ENCODE measurements at places on chromosomes 4 and X. TPM values are rescaled to one million over a fixed set of nuclear protein-coding genes. Genes with fewer than 3 reads are reported as not detected.

DNA sequence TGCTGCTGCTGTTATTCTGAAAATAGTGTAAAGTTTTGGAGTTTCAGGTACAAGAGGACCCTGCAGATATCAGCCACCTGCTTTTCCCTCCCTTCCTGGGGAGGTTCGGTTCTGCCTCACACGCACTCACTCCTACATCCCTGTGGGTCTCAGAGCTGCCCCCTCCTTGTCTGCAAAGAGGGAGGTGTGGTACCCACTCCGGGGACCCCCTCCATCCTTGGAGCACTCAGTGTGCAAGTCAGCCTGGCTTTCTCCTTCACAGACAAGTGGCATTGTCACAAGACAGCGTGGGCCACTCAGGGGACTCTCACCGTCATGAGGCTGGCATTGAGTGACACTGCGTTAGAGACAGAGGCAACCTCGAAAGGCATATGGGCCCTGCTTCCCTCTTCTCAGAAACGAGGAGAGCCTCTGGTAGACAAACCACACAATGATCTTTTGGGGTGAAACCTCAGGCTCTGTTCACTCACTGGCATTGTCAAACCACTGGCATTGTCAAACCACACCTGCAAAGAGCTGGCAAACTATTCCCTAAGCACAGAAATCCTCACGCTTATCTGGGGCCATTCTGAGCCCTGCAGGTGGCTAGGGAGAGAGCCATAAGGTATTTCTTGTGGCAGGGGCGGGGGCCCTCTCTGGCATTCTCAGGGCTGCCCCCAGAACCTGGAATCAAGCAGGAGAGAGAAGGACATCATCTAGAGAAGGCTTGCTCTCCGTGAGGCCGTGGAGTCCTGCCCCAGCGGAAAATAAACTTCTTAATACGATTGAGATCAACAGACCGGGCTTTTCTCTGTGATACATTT, 285.0 kb downstream of the SHOX start:
- DNase-seq, result no peak

The HSFX3 gene
- total RNA-seq, result not detected

The PDZD4 gene
- 49.2 TPM for total RNA-seq

DNA sequence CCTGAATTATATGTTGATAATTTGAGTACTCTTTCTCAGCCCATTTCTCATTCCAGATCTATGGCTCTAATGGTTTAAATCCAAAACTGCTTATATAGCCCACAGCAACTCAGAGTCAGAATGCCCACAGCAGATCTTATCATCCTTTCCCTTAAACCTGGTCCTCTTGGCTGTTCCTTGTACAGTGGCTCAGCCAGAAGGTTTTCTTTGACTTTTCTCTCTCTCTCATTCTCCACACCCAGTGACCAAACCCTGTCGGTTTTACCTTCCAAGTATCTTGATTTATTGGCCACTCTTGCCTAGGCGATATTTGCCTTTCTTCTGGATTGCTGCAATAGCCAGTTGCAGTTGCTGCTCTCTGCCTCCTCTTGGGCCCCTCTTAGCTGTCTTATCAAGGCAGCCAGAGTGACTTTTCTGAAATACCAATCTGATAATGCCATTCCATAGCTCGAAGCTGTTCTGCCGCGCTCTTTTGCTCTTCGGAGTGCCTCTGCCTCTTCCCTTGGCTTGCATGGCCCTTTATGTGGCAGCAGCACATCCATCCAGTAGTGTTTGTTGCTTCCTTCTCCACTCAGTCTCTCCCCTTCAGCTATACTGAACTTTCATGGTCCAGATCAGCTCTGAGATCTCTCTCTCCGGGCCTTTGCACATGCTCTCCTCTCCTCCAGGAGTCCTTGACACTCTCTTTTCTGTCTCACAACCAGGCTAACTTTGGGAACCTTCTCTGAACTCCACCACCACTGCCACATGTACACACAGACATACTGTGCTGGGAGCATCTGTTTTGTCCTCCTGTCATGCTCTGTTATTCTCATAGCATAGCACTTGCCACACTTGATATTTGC, 11.8 kb downstream of the GAB1 start:
- DNase-seq, result no peak

- DNase-seq, result peak; percentile 68
These were observed 615 bp downstream of the NEXMIF start for GRCh38 chrX:74924449-74925224.

The GUCY1B1 gene
- total RNA-seq, result 22.6 TPM

DNA sequence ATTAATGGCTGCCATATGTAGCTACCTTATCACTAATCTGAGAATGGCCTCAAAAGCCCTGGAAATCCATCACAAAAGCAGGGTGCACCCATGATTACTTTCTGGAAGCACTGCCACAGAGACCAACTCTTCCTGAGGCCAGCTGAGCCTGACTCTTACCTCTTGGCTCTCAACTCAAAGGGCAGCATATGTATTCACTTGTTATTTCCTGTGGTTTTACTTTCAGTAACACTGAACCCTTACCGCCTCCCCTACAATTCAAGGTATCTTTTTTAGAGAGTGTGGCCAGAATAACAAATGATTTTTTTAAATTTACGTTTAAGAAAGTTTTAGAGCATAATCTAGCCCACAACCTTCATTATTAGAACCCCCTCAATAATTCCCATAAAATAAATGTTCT, 434.9 kb downstream of the FSTL5 start:
- DNase-seq, result no peak

The GPR173 gene
- total RNA-seq, result 14.0 TPM

- peak; percentile 59 for DNase-seq
These were observed 128.7 kb downstream of the DCLK2 start for GRCh38 chr4:150206954-150207353.

DNA sequence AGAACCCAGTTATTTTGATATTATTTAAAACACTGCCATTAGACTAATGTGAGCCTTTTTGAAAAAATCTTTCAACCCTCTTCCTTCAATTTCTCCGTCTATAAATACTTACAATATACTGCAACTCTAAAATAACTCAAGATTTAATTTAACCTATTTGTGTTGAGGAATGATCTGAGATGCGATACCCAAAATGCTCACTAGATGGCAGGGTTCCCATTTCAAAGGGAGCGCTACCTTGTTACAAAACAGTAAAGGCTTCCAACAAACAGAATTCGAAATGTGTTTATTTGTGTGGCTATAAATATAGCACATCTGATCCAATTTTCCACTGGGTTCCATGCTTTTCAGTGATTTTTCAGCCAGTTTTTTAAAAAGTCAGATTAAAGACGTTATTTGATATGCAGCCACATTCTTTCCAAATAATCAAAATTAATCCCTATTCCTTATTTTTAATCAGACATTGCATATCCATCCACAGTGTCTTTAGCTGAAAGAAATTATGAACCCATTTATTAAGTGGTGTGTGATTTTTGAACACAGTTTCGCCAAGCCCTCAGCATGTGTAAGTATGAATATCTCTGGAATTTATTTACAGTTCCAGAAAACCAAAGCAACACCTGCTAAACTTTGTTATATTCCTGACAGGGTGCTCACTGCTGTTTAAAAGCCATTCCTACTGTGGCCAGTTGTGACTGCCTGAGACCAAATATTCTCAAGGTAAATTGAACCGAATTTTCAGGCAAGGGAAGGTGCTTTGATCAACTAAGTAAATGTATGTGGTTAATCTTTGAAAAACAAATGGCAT, 668.0 kb upstream of the LCORL start:
- peak; percentile 83 for DNase-seq

The PCYT1B gene
- total RNA-seq, result 13.0 TPM

GRCh38 chr4:80208610-80209339, 11.5 kb downstream of the PRDM8 start:
- DNase-seq, result no peak

DNA sequence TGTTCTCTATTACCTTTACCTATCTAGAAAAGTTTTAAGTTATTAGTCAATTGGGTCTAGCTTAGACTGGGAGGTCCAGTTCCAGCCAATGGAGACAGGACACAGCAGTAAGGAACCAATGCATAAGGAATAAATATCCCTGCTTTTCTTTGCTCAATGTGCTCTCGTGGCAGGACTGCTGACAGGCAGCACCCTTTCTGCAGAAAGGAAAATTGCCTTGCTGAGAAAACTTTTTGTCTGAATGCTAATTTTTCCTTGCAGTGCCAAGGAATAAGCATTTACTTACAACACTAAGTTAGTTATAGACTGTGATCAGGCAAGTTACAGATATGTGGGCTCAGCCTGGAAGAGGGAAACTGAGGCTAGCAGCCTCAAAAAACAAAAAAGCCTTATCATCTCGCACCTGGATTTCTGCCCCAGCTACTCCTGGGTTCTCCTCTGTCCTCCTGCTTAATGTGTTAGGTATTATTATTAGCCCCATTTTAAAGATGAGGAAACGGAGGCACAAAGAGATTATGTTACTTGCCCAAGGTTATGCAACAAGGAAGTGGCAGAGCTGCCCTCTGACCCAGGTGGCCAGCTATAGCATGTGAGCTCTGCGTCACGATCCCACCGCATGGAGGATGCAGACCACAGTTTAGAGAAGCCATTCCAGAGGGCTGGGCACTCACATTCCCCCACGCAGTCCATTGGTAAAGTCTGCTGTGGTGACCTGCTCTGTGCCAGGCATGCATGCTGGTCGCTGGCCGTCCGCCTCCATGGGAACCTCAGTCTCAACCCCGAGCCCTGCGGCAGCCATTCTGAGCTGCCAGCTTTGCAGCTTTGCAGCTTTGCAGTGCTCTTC, 40.5 kb upstream of the C4orf50 start:
- no peak for DNase-seq

- DNase-seq, result no peak
These were observed 57.5 kb downstream of the FAM13A start for GRCh38 chr4:88999392-88999930.

The SMAD1 gene
- 33.8 TPM for total RNA-seq

- DNase-seq, result no peak
These were observed 34.7 kb downstream of the MSL3 start for GRCh38 chrX:11792461-11793421.

DNA sequence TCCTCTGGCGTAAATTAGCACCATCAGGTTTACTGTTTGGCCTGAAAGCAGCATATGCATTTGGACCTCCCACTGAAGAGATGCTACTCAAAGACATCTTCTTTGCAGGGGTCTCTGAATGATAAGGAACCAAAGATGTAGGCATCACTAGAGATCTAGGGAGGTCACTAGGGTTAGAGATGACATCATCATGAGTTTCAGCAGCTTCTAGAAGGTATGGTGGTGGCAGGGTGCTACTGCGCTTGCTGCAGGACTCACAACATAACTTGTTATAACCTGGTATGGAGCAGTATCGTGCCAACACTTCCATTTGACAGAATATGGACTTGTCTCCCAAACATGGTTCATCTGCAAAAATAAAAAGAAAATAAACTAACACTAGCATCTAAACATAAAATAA, 251.6 kb downstream of the NPFFR2 start:
- no peak for DNase-seq

GRCh38 chrX:4570151-4570550, 856.7 kb upstream of the PRKX start:
- DNase-seq, result no peak

The WWC2 gene
- total RNA-seq, result 33.4 TPM

The CLTRN gene
- 0.59 TPM for total RNA-seq

All from spinal cord (tissue), 10 donors.